Stimulated activated CD4-positive, alpha-beta T cell treated with anti-CD3 and anti-CD28 coated beads, Interleukin-4, amount 100 ng/mL, for 1 hour (primary cell): ENCODE measurements at places on chromosomes 12 and 14.

DNA sequence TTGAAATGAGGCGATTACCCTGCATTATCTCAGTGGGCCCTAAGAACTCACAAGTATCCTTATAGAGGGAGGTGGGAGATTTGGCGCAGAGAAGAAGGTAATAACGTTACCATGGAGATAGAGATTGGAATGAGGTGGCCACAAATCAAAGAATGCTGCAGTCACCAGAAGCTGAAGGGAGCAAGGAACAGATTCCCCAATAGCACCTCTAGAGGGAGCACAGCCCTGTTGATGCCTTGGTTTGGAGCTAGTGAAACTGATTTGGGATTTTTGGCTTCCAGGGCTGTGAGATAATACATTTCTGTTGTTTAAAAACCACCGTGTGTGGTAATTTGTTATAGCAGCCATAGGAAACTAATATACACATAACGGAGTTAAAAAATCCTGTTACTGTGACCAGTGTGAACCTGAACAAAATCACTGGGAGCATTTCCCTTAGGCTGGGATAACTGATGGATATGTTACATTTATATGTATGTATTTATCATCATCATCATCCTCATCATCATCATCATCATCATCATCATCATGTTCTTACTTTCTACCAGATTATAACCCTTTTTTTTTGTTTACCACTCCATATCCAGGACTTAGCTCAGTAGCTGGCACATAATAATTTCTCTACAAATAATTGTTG, 100.3 kb downstream of the LIN7A start:
- DNase-seq: no peak

DNA sequence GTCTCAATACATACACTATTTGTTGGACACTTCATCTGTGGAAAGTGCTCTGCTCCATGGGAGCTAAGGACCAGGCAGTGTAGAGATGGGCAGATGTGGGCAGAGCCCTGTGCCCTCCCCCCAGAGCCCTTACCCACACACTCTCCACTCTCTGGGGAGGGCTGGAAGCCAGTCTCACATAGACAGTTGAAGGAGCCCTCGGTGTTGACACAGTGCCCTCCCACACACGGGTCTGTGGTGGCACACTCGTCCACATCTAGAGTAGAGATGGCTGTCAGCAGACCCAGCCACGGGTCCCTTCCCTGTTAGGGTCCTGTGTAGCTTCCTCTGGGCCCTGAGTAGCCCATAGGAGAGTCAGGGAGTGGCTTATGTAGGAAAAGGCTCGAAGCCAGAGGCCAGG, 14.3 kb downstream of the ISCA2 start:
- DNase-seq: no peak

- no peak for DNase-seq
These were observed 417.7 kb downstream of the TMEM121 start for GRCh38 chr14:105943973-105944602.

GRCh38 chr14:60965402-60965801, 15.5 kb downstream of the TRMT5 start:
- no peak for DNase-seq

GRCh38 chr14:43647302-43647701, 859.8 kb downstream of the FSCB start:
- no peak for DNase-seq

GRCh38 chr12:75599061-75599460, 87.7 kb upstream of the KRR1 start:
- DNase-seq: no peak

- DNase-seq: peak; percentile 82
These were observed 1.3 kb downstream of the GPR137C start for GRCh38 chr14:52553671-52554575.

GRCh38 chr12:98725476-98726247, 80.6 kb downstream of the APAF1 start:
- DNase-seq: peak; percentile 40

DNA sequence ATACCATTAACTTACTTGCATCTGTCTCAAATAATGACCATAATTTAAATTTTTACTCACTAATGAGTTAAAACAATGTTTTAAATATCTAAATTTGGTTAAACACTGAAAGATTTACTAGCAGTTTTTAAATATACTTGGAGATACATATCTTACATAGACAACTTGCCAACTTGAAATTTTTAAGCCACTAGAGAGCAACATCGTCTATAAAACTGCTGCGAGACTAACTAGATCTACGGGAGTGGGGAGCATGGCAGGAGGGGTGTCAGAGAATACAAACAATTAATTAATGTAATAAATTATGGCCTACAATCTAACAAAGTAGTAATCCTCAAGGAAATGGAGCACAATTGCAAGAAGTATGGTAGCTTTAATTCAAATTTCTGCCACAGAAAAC, 120.4 kb downstream of the LRRIQ1 start:
- DNase-seq: no peak

GRCh38 chr14:37655418-37655817, 60.0 kb downstream of the TTC6 start:
- no peak for DNase-seq

- DNase-seq: no peak
These were observed 29.7 kb downstream of the FRMD6 start for GRCh38 chr14:51681411-51681810.
